Activated CD8-positive, alpha-beta memory T cell treated with anti-CD3 and anti-CD28 coated beads, Interleukin-2, amount 10 ng/mL, durations not matched to agents 7 days and 5 days (primary cell): ENCODE measurements at places on chromosomes 11 and 22. TPM values are rescaled to one million over a fixed set of nuclear protein-coding genes. Genes with fewer than 3 reads are reported as not detected.

The MAPK12 gene
- 13.9 TPM for total RNA-seq

The SAA4 gene
- not detected for total RNA-seq

The DEUP1 gene
- not detected for total RNA-seq

The PNPLA3 gene
- not detected for total RNA-seq

The YPEL1 gene
- 7.2 TPM for total RNA-seq

The NLRP10 gene
- total RNA-seq: not detected

The OR52N4 gene
- 0.23 TPM for total RNA-seq

The FOLH1 gene
- not detected for total RNA-seq

- no peak for DNase-seq
Measured at GRCh38 chr11:62961017-62961570, 23.7 kb downstream of the SLC22A6 start.

DNA sequence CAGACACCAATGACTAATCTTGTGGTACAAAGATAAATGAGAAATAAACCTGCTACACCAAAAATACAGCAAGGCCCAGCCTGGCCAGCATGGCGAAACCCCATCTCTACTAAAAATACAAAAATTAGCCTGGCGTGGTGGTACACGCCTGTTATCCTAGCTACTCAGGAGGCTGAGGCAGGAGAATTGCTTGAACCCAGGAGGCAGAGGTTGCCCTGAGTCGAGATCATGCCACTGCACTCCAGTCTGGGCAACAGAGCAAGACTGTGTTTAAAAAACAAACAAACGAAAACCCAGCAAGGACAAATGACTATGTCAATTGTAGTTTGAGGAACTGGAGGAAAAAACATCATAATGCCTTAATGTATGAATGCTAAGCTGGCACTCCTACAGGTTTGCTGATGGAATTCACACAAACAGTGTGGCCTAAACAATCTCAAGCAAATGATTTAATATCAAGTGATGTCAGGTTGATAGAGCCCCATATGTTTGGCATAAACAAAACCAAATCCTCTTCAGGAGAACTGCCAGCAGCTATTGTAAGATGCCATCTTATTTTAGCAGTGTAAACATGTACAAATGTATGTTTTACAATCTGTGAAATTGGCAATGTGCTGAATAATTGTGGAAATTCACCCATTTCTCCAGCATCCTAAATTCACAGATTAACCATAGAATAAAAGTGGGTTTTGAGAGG, 20.0 kb downstream of the MMP7 start:
- no peak for DNase-seq

DNA sequence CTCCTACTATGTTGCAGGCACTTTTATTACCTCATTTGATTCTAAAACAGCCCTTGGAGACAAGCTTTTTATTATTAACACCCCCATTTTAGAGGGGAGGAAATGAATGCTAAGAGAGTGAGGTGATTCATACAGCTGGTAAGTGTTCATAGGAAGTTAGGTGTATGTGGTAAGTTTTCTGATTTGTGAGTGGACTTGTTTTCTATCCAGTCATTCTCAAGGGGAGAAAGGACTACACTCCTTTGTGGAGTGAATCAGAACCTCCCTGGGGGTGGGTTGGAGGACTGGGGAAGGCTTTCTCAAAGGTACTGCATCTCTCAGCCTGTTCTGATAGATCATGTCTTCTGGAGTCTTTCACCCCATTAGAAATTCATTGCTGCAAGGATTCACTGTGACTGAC, 23.5 kb downstream of the PKNOX2 start:
- no peak for DNase-seq

- DNase-seq: no peak
Measured at GRCh38 chr22:42490243-42490832, 29.3 kb downstream of the RRP7A start.

- DNase-seq: no peak
Measured at GRCh38 chr22:29617922-29618629, 14.6 kb downstream of the NF2 start.

GRCh38 chr22:47919893-47920292, 1157.4 kb downstream of the TBC1D22A start:
- DNase-seq: no peak

DNA sequence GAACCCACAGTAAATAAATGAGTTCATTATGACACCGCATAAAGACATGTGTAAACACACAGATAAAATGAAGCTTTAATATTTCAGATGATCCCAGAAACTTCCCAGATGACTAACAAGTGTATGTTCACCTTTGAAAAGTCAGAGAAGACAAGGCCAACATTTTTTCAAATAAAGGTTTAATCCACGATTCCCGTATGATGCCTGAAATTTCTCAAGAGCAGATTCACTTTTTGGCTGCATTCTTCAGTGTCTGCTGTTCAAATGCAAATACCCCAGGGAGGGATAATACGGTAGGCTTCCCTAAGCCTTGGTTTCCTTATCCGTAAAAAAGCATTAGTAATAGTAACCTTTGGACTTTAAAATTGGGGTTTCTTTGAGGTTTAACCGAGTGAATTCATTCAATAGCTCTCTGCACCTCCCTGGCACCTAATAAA, 62.5 kb downstream of the SYTL2 start:
- DNase-seq: no peak

GRCh38 chr11:34358258-34358727, 483 bp upstream of the ABTB2 start:
- no peak for DNase-seq

DNA sequence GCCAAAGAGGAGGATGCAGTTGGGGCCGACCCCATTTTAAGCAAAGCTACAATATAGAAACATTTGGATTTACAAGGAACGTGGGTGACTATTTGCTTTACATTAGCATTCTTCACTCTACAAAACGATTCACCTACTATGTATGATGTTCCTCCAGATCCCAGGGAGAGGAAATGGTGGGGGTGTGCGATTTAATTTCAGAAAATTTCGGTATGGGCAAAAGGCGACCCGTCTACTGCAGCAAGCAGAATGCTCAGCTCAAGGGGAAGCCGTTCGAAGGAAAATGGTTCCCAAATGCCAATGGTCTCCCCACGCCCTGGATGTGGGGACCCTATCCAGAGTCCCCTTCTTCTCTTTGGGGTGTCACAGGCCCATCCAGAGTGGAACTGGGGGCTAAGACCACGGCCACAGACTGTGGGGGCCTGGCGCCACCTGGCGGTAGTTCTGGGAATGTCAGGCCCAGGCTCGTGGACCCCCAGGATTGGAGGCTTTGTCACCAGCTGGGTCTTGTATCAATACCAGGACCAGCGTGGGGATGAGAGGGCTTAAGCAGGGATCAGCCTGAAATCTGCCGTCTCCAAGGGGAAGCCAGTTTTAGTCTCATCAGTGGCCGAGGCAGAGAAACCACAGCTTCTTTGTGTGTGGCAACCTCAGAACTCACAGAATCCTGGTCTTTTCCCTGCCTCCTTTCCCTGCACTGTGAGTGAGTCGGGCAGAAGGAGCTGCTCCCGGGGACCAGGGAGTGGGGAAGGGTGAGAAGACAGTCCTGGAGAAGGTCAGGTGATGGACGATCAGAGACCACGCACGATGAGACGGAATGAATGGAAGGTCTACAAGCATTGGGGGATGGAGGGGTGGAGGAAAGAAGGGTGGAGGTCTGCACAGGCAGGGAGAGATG, 8.4 kb downstream of the LRRC10B start:
- DNase-seq: peak; percentile 66

GRCh38 chr22:44970291-44970690, 39.5 kb downstream of the PHF21B start:
- DNase-seq: no peak

- DNase-seq: peak; percentile 83
Measured at GRCh38 chr11:45079943-45080719, 66.3 kb upstream of the PRDM11 start.

GRCh38 chr11:44427432-44427831, 117.5 kb upstream of the ALX4 start:
- DNase-seq: no peak
